ENCODE measurements at places on chromosomes 2 and 18.

DNA sequence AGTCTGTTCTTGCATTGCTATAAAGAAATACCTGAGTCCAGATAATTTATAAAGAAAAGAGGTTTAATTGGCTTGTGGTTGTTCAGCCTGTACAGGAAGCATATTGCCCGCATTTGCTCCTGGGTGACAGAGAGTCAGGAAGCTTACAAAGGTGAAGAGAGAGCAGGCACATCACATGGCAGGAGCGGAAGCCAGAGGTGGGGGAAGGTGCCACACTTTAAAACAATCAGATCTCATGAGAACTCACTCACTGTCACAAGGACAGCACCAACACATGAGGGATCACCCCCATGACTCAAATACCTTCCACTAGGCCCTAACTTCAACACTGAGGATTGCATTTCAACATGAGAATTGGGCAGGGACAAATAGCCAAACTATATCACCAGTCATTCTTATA lies 124.8 kb upstream of the COL5A2 start:
- no peak for DNase-seq

GRCh38 chr2:159516241-159516758 lies 100.0 kb downstream of the BAZ2B start:
- DNase-seq = peak; percentile 82

GRCh38 chr18:24446453-24446852 lies 14.0 kb upstream of the HRH4 start:
- DNase-seq = no peak

GRCh38 chr2:218074031-218074430 lies 5.0 kb downstream of the RUFY4 start:
- no peak for DNase-seq

GRCh38 chr2:162241571-162241970 lies 1.7 kb downstream of the FAP start:
- DNase-seq = no peak

DNA sequence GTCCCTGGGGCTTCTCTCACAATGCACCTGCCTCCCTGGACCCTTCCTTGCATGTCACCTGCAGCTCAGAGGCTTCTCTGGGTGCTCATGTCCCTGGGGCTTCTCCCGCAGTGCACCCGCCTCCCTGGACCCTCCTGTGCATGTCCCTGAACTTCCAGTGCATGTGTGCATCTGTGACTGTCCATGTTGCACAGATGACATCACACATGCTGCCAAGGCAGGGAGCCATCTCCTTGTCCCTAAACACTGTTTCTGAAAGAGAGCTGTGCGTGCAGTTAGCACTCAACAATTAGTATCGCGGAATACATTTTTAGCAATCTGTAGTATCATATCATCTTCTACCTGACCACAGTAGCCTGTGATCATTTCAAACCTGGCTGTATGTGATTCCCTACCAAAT lies 216.4 kb upstream of the PXDN start:
- no peak for DNase-seq

DNA sequence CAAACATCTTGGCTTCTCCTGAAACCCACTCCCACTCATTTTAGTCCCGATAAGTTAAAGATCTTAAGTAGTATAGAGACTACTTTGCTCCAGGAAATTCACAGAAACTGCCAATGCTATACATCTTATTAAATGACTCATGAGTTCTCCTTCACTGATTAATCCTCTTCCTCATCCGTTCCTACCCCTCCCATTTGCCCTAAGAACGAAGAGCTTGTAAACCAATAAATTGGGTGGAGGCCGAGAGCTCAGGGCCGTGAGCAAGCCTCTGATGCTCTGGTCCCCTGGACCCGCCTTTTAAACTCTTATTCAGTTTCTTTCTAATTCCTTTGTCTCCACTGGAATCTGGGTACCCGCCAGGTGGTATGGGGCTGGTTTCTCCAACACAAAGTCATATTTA lies 68.6 kb downstream of the METTL8 start:
- DNase-seq = no peak

- no peak for DNase-seq
These were observed 107.9 kb downstream of the RTN4 start for GRCh38 chr2:54942373-54942772.

DNA sequence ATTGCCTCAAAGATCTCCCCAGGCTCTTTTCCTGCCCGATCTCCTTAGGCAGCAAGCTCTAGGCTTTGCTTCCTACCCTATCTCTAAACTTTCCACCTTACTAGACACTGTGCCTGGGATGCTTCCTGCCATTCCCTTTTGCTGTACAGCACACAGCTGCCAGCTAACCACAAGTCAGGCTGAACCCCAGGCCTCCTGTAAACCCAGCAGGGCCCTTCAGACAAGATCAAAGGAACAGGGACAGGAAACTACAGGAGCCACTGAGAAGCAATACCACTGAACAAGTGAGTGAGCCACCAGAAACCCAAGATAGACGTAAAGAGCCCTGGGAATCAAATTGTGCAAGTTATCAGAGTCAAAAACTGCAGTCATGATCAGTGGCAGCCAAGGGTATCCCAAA lies 180.7 kb downstream of the SUCLG1 start:
- DNase-seq = no peak

DNA sequence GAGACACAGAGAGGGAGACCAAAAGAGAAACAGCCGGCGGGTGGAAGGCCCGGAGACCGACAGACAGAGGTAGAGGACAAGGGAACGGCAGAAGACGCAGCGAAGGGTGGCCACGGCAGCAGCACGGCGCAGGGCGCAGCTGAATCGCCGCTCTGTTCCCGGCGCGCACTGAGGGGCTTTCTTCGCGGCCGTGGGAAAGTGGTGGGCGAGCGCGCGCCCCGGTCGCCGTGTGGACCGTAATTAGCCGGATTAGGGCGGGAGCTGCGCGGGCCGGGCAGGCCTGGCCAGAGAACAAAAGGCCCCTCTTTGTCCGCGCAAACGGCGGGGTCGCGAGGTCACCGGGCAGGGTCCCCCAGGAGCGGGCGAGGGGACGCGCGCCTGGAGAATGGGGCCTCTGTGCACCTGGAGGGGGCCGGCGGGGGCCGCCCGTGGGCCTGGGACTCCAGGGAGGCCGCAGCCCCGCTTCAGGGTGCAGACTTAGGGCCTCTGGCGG lies 158.3 kb downstream of the ZFP36L2 start:
- DNase-seq = no peak

GRCh38 chr2:126809340-126809739 lies 89.3 kb upstream of the TEX51 start:
- DNase-seq = no peak

DNA sequence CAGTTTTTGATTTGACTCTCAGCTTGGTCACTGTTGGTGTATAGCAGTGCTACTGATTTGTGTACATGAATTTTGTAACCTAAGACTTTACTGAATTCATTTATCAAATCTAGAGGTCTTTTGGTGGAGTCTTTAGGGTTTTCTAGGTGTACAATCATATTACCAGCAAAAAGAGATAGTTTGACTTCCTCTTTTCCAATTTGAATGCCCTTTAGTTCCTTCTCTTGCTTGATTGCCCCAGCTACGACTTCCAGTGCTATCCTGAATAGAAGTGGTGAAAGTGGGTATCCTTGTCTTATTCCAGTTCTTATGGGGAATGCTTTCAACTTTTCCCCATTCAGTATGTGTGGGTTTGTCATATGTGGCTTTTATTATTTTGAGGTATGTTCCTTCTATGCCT lies 312.9 kb upstream of the REV1 start:
- no peak for DNase-seq

DNA sequence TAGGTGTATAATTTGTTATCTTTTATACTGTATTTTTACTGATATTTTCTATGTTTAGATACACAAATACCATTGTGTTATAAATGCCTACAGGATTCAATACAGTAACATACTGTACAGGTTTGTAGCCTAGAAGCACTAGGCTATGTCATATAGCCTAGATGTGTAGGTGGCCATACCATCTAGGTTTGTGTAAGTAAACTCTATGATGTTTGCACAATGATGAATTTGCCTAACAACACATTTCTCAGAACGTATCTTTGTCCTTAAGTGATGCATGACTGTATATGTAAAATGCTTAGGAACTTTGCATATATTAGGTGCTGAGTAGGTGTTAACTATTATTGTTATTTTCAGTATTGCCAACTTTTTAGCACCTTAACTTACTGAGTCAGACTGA lies 17.3 kb downstream of the UNC80 start:
- DNase-seq = no peak

- no peak for DNase-seq
These were observed 33.7 kb upstream of the LBH start for GRCh38 chr2:30197570-30198192.

- no peak for DNase-seq
These were observed 72.0 kb downstream of the CTAGE1 start for GRCh38 chr18:22345718-22346117.

- DNase-seq = no peak
These were observed 225.5 kb upstream of the GALNT5 start for GRCh38 chr2:157032017-157032416.

- DNase-seq = no peak
These were observed 271.9 kb upstream of the CXCR4 start for GRCh38 chr2:136389809-136390208.

Measured in NCI-H1105 (cell line).